ENCODE measurements at places on chromosomes 6 and 20.

GRCh38 chr6:21977346-21977745, 319.5 kb downstream of the PRL start:
- no peak for DNase-seq

DNA sequence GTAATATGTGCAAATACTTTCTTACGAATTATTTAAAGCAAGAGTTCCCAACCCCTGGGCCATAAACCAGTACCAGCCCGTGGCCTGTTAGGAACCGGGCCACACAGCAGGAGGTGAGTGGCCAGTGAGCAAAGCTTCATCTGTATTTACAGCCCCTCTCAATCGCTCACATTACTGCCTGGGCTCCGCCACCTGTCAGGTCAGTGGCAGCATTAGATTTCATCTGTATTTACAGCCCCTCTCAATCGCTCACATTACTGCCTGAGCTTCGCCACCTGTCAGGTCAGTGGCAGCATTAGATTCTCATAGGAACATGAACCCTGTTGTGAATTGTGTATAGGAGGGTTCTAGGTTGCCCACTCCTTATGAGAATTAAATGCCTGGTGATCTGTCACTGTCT, 142.0 kb downstream of the RNASET2 start:
- no peak for DNase-seq

DNA sequence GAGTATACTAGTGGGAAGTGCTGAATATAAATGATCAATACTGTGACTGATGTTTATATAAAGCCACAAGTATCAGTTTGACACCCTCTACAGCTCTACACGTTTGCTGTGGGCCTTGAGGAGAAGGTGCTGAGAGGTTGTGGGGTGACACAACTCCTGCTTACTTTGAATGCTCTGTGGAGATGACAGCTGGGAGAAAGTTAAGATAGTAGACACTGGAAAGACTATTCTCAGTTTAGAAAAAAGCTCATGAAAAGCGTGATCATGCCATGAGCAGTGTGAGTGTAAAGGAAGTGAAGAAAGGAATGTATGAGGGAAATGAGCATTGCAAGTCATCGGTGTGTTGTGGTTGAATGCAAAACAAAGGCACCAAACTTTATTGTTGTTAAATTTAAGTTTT, 215.8 kb downstream of the UTRN start:
- DNase-seq, result no peak

DNA sequence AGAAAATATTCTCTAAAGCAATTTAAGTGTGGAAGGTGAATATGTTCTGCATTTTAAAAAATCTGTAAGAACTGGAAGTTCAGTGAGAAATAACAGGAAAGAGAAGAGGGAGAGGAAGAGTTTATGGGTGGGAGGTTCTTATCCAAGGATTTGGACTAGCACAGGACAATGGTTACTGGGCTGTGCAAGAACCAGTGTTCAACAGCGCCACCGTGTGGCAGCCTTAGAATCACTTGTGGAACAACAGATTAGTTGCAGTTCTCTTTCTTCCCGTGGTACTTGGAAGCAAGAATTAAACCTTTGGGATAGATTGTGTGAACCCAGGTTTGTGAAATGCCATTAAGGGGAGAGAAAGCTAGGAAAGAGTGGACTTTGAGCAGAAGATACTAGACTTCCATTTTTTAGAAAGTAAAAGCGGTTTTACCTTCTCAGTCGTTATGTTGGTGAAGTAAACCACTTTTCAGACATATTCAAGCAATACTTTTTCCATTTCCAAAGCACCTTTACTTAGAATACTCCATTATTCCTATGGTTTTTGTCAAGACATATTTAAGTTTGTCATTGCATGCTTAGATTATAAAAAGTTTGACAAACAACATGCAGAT, 436.7 kb downstream of the RNF144B start:
- peak; percentile 15 for DNase-seq

DNA sequence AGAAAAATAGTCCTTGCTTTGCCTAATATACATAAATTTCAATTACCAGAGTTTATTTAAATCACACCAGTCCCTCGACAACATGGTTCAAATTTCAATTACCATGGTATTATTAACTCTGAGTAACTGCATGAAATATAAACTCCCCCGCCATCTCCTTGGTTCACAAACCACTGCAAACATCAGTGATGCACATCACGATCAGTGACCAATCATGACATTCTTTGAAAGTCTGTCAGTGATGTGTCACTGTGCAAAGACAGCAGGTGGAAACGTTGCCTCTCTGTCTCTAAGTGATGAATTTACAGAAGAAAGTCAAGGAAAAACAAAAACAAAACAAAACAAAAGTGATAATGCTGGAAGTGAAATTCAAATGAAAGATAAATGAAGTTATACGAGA, 86.7 kb downstream of the TASP1 start:
- DNase-seq, result no peak

DNA sequence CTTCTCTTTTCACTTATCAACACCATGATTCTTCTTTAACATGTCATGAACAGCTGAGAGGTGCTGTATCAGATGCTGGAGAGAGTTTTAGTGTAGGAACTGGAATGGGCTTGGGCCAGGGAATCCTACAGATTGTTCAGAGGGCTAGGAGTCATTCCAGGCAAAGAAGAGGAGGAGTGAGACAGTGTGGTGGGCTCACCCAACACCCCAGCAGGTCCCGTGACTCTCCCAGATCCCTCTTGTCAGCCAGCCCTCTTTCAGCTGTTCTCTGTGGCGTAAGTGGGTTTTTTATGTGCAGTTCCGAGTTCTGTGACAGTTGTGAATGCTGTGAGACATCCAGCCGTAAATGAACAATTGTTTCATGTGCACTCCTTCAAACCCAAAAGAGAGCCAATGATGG, 31.4 kb upstream of the CEP162 start:
- DNase-seq, result no peak

GRCh38 chr20:37475252-37475651, 45.8 kb upstream of the NNAT start:
- no peak for DNase-seq

- no peak for DNase-seq
Measured at GRCh38 chr20:57417830-57418780, 26.9 kb downstream of the RBM38 start.

DNA sequence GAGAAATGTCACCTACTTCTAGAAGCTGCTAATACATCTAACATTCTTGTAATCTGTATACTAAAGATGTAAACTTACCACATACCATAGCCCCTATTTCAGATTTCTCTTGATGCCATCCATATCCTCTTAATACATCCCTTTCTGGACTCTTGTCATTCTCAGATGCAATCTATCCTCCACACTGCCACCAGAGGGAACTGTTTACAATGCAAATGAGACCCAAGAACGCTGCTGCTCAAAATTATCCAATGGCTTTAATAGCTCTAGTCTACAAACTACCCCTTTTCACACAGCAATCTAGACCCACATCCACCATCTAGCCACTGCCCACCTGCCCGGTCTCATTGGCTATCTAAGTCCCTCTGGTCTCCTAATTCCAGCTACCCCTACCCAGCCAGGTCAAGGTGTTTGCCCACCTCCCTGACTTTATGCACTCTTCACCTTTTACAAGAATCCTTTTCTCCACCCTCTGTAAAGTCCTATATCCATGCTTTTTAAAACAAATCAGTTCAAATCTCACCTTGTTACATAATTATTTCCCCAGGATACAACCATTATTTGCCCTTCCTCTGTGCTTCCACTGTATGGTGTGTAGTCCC, 14.8 kb downstream of the FAXC start:
- peak; percentile 24 for DNase-seq

GRCh38 chr6:108526739-108527174, 34.0 kb upstream of the FOXO3 start:
- peak; percentile 32 for DNase-seq

- no peak for DNase-seq
Measured at GRCh38 chr20:19314621-19315020, 102.2 kb downstream of the SLC24A3 start.

DNA sequence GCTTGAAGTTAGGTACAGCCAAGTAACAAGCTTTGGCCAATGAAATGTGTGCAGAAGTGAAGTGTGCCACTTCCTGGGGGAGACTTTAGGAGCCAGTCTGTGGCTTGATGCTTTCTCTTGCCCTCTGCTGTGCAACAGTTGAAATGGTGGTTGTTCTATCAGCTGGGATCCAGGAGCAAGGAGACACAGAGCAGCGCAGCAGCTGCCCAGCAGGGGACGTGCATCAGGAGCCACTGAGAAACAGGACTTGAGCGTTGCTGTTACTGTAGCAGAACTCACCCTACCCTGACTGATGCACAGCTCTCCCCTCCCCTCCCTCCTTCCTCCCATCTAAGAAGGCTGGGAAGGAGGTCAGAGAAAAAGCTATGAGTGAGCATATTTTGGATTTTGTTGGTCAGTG, 18.9 kb upstream of the CCN5 start:
- DNase-seq, result no peak

DNA sequence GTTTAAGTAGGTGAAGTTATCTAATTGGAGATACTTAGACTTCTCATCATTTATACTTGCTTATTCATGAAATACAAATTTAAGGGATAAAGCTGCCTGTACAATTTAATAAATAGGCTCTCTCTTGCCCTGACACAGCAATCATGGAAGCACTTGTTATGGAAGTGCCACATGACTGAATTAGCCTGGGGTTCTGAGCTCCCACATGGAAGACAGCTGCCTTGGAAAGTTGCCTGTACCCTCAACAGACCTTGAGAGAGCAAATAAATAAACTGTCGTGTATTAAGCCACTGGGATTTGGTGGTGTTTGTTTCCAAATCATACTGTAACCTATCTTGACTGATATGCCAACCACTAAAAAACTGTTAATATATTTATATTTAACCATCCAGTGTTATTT, 87.0 kb upstream of the RSPO3 start:
- DNase-seq, result no peak

- peak; percentile 9 for DNase-seq
Measured at GRCh38 chr6:167937948-167938911, 59.2 kb upstream of the KIF25 start.

DNA sequence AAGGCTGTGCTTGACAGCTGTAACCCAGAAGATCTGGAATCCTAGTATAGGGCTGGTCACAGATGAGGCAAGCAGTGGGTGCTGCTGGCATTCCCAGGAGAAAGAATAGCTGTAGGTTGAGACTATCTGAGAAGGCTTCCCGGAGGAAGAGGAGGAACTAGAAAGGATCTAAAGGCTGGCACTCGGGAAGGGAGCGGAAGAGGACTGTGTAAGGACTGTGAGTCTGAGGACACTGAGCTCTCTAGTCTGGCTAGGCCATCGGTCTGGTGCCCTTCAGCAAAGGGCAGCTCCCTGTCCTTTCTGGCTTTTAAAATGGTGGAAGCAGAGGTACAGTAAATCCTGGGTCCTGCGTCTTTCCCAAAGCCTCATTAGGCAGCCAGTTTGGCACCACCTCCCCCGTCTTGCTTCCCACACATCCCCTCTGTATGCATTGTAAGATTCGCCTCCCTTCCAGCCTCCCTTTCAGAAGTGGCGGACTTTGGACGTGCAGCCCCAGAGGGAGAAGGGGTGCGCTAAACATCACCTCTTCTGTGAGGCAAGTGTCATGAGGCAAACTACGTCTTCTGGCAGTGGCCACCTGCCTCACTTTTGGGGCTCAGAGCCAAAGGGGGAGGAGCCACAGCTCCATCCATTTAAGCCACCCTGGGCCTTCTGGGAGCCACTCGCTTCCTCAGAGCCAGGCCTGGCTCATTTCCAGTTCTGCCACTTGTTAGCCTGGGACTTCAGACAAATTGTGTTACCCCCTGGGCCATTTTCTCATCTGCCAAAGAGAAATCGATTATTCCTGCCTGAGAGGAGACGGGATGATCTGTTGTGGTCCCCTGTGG, 8.6 kb downstream of the SNPH start:
- no peak for DNase-seq

DNA sequence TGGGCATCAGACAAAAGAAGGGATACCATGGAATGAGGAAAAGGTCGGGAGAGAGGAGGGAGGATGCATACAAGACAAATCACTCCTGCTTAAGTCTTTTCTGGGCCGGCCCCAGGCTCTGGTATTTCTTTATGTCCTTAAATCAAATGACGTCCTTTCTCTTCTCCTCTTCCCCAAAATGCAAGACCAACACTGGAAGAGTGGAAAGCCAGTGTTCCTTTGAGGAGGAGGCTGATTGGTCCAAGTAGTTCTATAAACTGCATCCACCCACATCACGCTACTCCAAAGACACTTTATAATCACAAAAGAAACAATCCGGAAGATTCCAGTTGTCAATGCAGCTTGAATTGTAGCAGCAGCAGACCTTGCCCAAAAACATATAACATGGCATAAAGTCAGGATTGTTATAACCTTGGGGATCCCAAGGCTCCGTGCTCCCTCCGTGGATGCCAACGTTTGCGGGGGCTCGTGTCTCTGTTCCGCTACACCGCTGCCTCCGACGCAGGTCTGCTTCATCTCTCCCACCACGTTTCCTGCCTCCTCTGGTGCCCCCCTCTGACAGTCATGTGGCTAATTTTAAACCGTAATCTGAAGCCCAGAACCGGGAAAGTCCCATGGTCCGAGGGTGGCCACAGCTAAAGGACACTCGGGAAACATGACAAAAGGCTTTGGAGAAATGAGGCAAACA, 47.1 kb downstream of the MCUR1 start:
- no peak for DNase-seq

DNA sequence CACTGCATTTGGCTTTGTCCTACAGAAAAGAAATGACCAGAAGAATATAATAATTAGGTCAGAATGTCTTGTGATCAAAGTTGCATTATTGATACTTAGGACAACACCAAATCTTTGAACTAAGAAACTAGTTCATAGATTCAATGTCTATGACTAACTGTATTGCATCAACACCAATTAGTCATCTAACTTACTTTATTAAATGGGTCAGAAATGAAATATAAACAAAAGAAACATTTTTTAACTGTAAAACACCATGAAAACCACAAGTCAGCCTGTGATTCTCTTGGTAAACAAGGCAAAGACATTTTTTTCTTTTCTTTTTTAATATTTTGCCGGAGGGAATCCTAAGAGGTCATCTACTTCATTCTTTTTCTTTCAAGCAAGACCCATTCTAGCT, 114.1 kb upstream of the HDDC2 start:
- DNase-seq, result no peak

DNA sequence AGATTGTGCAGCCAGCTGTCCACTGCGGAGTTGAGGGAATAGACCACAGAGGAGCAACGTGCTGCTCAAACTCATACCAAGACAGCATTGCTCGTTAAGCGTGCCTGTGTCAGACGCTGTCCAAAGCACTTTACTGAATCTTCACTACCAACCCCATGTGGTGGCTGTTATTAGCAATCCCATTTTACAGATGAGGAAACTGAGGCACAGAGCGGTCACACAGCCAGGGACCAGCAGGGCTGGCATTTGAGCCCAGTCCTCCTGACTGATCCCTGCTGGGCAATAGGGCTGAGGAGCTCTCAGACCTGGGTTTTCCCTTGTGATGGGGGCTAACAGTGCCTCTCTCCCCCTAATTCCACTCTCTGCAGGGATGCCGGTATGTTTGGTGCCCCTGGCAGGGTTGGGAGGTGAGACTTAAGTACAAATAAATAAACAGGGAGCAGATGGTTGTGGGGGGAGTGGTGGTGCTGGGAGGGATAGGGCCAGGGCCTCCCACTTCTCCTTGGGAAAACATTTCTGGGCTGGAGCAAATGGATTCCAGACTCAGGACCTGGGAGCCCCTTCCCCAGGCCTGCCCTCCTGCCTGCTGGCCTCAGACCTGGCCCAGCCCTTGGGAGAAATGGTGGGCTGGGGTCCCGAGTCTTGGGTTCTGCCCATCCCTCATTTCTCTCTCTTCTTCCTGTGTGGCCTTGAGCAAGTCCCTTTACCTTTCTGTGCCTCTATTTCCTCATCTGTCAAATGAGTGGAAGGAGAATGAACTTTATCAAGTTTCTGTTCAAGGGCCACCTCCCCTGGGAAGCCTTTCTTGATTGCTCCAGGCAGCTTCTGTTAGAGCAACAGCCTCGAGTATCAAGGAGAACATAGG, 17.7 kb downstream of the SRXN1 start:
- no peak for DNase-seq

GRCh38 chr20:6765469-6766058, 1.9 kb upstream of the BMP2 start:
- peak; percentile 22 for DNase-seq

GRCh38 chr6:22884456-22884855, 315.1 kb downstream of the HDGFL1 start:
- no peak for DNase-seq

Measured in urothelium cell line (cell line).